ENCODE measurements at places on chromosomes 5 and 9.
A peak's percentile ranks its signal among the peaks of the same experiment; 100 is the strongest.

DNA sequence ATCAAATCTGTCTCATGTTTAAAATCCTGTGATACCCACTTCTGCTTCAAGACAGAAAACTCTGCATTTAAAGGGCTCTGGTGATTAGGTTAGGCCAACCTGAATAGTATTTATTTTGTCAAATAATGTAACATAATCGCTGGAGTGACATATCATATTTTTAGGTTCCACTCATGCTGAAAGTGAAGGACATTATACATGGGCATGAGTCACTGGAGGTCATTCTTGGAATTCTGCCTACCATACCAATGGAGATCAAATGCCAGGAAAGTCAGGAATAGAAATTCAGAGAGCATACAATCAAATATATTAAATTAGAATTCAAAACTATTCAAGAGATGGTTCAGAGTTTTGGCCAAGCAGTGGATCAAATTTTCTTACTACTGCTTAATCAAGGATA is 97.1 kb upstream of the PRSS3 start:
- no peak for DNase-seq

- DNase-seq, result no peak
Measured at GRCh38 chr9:30723656-30724055, 1660.8 kb upstream of the ACO1 start.

- no peak for DNase-seq
Measured at GRCh38 chr9:131464354-131465000, 38.2 kb upstream of the POMT1 start.

DNA sequence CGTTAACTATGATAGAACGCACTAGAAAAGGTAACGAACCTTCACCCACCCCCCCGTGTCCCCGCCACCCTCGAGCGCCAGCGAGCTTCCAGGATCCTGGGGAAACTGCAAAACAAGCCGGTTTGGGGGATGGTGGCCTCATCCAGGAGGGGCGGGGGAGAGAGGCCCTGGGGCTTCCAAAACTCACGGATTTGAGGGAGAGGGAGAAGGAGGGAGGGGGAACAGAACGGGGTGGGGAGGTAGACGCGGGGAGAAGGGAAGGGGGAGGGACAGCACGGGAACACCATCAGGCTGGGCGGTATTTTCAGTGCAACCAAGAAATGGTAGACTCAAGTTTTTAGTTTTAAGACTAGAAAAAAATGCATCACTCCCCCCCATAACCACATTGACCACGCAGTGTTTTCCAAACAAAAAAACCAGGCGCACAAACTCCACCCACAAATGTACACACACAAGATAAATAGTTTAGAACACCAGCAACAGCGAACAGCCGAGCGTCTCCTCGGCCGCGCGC is 1.4 kb downstream of the NRARP start:
- no peak for DNase-seq

GRCh38 chr9:122567901-122568300 is 15.0 kb downstream of the OR1N2 start:
- no peak for DNase-seq

DNA sequence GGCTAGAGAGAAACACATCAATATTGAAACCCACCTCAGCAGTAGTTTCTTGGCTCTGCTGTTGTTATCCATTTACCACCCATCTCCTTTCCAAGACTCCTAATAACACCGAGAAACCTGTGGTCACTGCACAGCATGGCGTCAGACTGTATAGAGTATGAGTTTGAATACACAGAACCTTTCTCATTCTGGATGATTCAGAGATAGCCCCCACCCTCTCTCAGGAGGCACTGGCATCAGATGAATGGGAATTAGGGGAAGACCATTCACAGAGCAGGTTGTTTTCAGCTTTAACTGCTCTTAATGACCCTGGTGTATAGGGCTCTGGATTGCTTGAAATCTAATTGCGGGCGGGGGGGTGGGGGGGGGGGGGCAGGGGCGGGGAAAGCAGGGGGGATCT is 86.7 kb downstream of the GPR21 start:
- no peak for DNase-seq

DNA sequence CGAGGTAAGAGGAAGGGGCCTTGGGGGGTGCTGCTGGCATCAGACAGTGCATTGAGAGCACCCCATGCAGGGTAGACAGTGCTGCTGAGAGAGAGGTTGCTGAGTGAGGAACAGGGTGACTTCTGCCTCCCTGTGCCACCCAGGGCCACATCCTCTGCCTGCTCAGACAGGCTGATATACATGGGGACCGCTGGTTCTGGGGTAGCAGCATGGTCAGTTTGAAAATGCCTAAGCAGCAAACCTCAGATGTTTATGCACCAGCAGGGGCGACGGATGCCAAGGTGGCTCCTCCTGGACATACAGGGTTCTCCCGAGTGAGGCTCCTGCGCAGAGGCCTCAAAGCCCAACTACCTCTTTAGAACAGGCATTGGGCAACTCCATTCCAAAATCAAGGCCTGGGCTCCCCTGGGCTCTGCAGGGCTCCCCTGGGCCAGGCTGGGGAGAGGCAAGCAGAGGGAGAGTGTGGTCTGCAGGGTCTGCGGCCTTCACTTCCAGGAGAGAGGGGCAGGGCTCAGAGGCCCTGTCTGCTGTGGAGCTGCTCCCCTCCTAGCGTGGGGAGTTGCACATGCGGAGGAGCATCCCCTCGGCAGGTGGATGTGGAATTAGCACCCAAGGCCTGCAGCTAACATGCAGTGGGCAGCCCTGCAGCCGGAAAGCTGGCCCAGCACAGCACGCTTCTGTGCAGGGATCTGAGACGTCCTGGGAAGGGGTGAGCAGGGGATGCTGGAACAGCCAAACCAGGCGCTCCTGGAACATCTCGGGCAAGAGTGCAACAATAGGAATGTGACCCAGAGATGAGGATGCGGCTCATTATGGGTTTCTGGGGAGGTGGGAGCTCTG is 46.5 kb downstream of the IRX2 start:
- DNase-seq, result no peak

DNA sequence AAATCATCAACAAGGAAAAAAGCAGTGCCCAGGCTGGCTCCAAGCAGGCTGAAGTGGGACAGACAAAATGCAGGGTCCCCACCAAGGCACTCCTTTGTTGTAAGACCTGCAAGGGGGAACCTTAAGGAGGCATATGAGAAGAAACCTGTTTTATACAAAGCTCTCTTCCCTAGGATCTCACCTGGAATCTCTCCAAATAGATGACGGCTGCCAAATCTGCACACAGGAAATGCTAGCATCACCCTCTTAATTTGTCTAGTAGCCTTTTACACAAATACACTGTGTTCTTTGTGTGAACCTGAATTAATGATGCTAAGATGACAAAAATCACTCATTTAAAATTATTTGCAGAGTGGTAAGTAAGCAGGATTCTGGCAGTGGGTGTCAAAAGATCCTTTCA is 280.2 kb downstream of the SPOCK1 start:
- DNase-seq, result no peak

DNA sequence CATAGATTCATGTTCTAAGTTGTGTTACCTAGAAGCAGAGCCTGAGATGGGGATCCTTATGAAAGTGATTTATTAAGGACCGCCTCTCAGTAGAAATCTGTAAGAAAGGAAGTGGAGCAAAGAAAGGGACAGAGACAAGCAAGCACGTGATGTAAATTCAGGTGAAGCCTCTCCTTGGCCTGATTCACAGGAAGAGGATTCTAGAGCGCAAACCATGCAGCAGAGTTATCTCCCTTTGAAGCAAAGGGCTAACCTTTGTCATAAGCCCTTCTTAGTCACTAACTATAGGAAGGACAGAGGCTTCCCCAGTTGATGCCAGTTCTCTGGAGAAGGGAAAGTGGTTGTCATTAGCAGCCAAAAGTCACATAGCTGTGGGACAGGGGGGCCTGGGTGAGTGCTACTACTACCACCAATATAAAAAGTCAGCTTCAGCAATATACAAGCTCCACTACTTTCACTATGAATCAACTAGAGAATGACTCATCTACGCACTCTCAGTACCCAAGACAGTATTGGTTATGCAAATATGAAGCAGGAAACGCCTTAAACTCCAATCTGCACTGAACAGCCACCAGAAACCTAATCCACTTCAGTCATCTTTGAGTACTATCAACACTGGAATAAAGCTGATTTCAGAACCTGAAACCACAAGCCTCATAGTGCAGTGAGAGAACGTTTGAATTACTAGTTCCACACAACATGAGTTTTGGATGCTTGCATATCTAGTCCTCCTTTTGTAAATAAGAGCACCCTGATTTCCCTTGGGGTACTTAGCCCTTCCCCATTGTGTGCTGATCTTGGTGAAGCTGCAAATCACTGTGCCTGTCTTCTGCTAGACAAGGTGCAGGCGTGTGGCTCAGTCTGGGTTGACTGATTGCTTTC is 162.7 kb downstream of the ZNF608 start:
- peak; percentile 53 for DNase-seq

- DNase-seq, result no peak
Measured at GRCh38 chr9:133384736-133385321, 8.7 kb downstream of the STKLD1 start.

DNA sequence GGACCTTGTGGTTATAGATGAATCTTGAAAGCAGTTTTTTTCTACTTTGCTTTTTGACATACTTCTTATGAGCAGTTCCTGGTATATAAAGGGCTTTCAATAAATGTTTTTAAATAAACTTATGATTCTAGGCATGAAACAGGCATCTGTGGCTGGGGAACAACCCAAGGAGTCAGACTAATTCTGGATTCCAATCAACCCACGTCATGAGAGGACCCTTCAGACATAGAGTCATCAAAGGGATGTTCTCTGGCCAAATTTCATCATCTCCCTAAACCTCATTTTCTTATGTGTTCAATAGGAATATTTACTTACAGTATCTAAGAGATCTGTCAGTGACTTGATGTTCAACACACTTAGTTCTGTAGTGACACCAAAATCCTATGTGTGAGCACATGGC is 243.8 kb upstream of the ZNF462 start:
- no peak for DNase-seq

DNA sequence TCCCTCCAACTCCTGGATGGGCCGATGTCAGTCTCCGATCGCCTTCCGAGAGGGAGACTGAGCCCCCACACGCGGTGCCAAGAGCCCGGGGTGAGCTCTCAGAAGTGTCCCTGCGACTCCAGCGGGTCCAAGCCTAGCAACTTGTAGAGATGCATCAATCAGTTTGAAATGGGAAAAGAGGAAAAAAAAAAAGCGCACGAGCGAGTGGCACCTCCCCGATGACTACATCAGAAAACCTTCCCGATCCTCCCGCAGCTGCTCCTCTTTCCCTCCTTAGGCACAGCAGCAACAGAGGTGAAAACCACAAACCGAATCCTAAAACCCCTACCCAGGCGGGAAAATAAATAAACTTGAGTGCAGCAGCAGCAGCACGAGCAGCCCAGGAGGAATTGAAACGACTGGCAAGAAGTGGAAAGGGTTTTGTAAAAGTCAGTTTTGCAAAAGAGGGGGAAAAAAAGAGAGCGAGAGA is 1.0 kb upstream of the EFNA5 start:
- DNase-seq, result no peak

DNA sequence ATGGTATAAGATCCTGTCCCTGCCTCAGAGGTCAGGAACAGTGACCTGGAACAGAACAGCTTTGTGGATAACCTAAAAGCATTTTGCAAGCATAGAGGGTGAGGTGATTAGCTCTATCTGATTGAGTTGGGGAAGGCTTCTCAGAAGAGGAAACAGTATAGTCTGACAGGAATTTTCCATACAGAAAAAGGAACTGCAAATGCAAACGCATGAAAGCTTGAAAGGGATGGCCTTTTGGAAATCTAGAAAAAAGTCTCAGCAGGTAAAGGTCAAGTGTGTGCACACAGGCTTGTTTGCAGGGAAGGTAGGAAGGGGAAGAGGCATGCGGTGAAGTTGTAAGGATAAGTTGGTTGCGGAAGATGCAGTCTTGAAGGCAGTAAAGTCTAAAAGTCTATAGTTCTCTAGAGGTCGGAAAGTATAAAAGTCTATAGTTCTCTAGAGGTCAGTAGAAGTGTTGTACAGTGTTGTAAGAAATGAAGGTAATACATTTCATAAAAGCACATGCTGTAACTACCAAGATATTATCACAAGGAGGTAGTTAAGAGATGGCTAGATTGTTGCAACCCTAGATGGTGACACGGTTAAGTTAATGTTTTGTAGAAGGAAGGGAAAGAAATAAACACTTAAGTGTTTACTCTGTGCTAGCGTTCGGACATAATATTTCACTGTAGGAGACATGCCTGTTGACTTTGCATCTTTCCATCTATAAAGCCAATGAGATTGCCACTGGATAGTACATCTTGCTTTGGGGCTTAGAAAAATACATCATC is 16.7 kb upstream of the HSPB3 start:
- peak; percentile 51 for DNase-seq

DNA sequence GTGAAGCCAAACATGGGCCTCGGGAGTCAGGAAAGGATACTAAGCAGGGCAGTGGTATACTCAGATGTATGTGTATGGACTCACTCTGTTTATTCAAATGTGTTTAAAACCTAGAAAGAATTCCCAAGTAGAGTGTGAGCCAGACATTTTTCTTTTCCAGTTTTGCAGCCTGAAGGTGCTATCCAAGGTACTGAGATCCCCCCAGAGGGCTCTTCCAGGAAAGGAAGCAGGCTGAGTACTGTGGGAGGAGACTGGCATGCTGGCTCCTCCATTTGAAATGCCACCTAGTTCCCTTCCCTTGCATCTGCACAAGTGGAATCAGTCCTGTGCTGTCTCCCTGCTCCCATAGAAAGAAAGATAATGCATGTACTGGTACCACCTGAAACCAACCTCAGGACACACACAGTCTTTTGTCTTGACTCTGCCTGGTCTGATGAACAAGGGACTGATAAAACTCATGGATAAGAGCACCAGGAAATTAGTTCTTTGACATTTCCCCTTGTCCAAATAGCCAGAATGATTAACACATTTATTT is 85.9 kb downstream of the HRH2 start:
- DNase-seq, result no peak

GRCh38 chr5:32458880-32459495 is 14.4 kb upstream of the ZFR start:
- DNase-seq, result peak; percentile 63

Data from suppressor macrophage treated with lipopolysaccharide for 1 hour (primary cell).